SJSA1 (cell line): ENCODE measurements at places on chromosomes 12 and 14. TPM values are rescaled to one million over a fixed set of nuclear protein-coding genes. Genes with fewer than 3 reads are reported as not detected.

AICDA gene
- total RNA-seq: not detected in 2 replicates

SIVA1 gene
- total RNA-seq: 444 and 466 TPM in 2 replicates

DNA sequence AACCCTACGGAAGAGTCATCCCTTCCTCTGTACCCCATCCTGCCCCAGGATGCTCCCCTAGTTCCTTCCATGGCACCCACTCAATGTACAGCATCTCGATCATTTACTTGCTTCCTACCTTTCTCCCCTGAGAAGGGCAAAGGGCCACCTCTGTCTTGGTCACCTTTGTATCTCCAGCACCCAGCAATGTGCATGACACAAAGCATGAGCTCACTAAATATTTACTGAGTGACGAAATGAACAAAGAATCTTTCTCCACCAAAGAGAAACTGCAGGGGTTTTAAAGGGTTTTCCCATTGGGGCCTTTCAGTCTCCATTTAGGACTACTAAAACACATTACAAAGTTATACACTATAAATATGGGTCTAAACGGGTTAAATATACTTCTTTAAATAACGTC, 30.6 kb downstream of the ATG14 start:
- DNase-seq: peak; percentile 6

OR6C2 gene
- not detected in 2 replicates for total RNA-seq

NOXRED1 gene
- total RNA-seq: not detected in 2 replicates

TIMM9 gene
- total RNA-seq: 7.4 and 50.4 TPM in 2 replicates

LTBR gene
- 102 and 106 TPM in 2 replicates for total RNA-seq

DNA sequence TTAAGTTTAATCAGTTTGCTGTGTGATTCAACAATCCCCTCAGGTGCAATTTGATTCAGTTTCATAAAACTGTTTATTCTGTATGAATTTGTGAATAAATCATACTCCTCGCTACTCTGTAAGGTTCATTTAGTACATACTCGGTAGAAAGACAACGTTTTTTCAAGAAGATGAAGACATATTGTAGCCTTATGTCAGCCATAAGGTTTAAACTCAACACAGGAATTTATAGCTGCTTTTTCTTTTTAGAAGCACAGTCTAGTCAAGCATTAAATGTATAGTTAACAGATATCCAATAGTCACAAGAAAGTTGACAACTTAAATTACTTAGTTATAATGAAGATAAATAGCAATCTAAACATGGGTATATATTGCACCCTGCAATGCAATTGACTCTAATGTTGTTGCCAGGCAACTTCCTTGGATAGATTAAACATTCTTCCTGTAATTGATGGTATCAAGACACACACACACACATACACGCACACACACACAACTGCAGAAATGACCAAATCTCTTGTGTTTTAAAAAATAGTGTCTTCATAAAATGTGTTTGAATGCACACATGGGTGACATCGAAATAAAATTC, 151.5 kb upstream of the MGAT4C start:
- DNase-seq: no peak

GRCh38 chr12:92973614-92974013, 44.5 kb upstream of the EEA1 start:
- DNase-seq: no peak

DNA sequence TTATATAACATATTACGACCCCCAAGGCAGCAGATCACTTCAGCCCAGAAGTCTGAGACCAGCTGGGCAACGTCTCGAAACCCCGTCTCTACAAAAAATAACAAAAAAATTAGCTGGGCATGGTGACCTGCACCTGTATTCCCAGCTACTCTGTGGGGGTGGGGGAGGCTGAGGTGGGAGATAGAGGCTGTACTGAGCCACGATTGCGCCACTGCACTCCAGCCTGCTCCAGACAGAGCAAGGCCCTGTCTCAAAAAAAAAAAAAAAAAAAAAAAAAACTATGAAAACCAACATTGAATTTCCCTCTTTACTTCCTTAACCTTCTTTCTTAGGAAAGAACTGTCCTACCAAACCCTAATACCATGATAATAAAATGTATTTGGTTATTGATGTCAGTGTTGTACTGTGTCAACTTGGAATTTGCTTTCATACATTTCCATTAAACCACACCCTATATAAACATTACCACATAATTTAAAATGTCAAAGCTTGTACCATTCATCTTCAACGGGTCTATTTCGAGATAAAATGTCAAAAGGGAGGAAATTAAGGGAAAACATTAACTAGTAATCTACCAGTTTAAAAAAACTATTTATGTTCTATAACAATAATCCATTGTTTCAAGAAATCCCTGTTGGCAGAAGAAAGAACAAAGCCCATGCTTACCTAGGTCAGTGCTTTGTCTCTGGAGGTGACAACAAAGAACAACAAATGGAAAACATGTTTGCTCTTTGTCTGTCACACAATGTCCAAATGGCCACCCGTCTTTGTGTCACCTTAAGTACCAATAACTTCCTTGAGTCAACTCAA, 17.4 kb downstream of the GALNT4 start:
- no peak for DNase-seq

DNA sequence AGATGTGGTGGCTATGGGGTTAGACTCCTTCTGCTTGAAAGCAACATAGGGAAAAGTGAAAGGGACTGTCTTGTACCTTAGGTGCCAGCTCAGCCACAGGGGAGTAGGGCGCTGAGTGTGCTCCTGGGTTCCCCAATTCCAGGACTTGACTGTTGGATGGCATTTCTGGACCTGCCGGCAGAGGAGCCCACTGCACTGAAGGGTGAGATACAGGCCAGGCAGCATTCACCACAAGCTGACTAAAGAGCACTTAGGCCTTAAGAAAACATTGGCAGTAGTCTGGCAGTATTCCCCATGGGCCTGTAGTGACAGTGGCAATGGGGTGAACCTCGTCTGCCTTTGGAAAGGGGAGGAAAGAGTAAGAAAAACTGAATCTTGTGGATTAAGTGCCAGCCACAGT, 67.1 kb upstream of the TMTC2 start:
- DNase-seq: no peak

TEX52 gene
- not detected in 2 replicates for total RNA-seq

DNA sequence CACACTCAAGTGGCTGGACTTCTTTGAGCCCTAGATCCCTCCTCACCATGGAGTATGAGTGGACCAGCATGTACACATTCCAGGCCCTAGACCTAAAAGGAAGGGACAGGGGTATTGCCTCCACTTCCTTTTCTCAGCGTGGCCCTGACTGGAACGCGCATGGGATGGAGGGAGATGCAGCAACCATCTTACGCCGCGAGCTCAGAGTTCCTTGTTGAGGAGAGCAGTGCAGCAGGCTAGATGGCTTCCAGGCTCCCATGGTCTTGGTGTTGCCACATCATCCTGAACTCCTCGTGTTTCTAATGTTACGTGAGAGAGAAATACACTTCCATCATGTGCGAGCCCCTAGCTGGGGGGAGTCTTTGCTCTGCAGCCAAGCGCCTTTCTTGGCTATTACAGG, 61.8 kb upstream of the DIO3 start:
- DNase-seq: peak; percentile 26

SCNN1A gene
- 0.18 and 4.7 TPM in 2 replicates for total RNA-seq

DNA sequence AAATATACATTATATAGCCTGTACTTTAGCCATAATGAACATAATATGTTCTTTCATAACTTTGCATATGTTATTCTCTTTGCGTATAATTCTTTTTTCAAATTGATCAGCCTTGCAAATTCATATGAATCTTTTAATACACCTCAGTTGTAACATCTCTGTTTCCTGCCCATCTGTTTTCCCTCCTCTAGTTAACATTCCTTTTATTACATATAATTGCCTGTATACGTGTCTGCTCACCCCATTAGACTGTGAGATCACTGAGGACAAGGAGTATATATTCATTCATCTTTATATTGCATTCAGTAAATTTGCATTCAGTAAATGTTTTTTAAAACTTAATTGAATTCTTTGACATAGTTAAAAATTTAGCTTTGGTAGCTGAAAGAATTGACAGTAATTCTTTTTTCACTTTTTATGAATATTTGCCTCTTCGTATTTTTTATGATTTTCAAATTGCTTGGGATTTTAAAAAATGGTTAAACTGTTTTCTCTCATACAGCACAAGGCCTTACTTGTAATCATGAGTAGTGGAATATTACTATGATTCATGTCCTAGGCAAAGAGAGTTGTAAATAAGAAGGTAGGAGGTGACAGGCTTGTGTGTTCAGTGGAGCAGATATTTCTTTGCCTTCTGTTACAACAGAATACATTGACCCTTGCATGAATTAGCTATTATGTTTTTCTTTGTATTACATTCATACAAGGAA, 32.8 kb upstream of the KLHL42 start:
- no peak for DNase-seq

DNA sequence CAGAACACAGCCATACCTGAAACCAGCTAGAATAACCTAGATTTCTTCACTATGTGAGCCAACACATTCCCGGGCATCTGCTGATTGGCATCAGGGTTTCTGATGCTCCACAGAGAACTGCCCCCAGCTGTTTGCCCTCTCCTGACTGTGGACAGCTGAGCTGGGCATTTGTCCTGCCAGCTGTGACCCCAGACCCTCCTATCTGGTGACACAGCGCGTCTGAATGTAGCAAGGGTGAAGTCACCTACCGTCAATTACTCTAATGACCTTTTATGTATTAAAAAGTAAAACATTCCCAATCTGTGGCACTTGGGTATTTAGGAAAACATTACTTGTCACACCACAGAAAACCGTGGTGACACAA, 29.7 kb upstream of the SFSWAP start:
- no peak for DNase-seq

ABCD2 gene
- total RNA-seq: not detected in 2 replicates

TMPRSS12 gene
- total RNA-seq: not detected in 2 replicates

DNA sequence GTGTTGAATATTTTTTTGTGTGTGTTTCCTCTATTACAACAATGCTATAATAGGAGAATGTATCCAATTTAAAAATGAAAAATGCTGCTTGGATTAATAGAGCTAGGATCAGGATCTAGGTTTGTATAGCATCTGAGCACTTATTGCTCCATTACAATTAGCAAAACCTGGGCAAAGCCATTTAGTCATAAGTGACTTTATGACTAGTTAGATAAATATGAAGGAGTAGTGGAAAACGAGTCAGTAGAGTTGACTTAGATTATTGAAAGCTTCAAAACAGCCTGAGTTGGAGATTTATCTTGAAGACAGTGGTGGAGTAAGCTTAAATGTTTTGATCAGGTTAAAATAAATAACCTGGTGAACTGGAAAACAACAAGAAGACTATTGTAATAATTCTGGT, 2.8 kb downstream of the MED21 start:
- no peak for DNase-seq

GRCh38 chr12:9731797-9732196, 1.1 kb downstream of the CLECL1 start:
- DNase-seq: no peak

HAL gene
- 0.18 and 0.34 TPM in 2 replicates for total RNA-seq

DNA sequence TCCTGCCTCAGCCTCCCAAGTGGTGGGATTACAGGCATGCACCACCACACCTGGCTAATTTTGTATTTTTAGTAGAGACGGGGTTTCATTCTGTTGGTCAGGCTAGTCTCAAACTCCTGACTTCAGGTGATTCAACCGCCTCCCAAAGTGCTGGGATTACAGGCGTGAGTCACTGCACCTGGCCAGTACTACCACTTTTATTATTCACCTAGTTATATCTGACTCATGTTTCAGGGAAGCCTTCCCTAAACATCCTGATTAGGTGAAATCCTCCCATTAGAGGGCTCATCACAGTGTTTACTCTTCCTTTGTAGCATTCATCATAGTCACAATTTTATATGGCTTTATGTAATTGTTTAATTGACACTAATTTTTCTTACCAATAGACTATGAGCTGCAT, 295.3 kb upstream of the SOX5 start:
- no peak for DNase-seq

DNA sequence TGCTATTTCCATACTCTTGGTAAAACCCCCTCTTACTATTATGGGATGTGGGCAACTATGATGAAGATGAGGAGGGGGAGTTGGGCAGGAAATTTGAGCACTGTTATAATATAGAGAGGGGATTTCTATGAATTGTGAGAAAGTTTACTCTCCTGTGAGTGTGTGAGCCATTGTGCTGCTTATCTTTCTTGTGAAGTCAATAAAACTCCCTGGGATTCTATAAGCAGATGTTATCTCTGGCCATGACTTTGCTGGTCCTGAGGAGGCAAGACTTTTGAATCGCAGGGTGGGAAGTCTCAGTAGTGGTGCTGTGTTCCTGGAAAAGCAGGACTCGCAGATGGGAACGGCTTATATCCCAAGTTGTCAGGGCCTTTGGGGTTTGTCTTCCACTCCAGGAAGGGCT, 62.2 kb downstream of the EMP1 start:
- no peak for DNase-seq

DNA sequence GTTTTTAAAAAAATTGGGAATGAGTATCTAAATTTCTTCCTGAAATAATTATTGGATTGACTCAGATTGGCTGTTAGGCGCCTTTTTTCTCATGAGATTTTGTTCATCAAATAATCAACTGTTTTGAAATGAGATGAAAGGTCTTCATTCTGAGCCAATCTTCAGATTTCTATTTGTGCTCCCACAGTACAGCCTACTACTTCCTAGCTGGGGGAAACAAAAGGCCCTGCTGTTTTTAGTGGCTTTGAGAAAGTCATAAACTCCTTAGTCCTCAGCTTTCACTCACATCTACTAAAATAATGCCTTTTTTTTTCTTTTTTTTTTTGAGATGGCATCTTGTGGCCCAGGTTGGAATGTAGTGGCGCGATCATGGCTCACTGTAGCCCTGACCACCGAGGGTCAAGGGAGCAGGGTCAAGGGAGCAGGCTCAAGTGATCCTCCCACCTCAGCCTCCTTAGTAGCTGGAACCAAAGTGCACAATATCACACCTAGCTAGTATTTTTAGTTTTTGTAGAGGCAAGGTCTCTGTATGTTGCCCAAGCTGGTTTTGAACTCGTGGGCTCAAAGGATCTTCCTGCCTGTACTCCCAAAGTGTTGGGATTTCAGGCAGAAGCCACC, 15.2 kb downstream of the NACA start:
- DNase-seq: no peak

- DNase-seq: no peak
Observed at GRCh38 chr12:68673788-68674187, 13.0 kb upstream of the NUP107 start.

- DNase-seq: no peak
Observed at GRCh38 chr12:71440763-71441748, 1.5 kb downstream of the LGR5 start.

GRCh38 chr14:78319887-78320635, 149.9 kb downstream of the NRXN3 start:
- DNase-seq: no peak

GRCh38 chr12:129871991-129872972, 31.5 kb downstream of the TMEM132D start:
- no peak for DNase-seq

AGAP2 gene
- total RNA-seq: 0.78 and 0.89 TPM in 2 replicates

CLEC4E gene
- not detected in 2 replicates for total RNA-seq

DNA sequence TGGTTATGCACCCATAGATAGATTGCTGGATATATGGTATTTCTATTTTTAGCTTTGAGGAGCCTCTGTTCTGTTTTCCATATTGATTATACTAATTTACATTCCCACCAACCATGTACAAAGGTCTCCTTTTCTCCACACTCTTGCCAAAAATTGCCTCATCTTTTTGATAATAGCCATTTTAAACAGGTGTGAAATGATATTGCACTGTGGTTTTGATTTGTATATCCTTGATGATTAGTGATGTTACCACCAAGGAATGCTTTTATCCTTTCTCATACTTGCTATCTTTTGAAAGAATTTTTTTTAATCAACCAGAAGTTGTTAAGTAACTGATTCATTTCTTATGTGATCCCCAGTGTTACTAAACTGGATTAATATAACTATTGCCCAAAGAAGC, 60.0 kb downstream of the BBS10 start:
- DNase-seq: no peak
